Endothelial cell (in vitro differentiated cells): ENCODE measurements at places on chromosomes 4 and X.

- DNase-seq: no peak
Observed at GRCh38 chr4:25878676-25879075, 15.9 kb upstream of the SEL1L3 start.

GRCh38 chrX:150486011-150486410 lies 82.4 kb upstream of the MTM1 start:
- DNase-seq: peak; percentile 45

GRCh38 chrX:149908308-149908707 lies 21.1 kb upstream of the HSFX4 start:
- DNase-seq: no peak

- DNase-seq: peak; percentile 57
Observed at GRCh38 chrX:47361538-47362511, 8.6 kb upstream of the ZNF157 start.

DNA sequence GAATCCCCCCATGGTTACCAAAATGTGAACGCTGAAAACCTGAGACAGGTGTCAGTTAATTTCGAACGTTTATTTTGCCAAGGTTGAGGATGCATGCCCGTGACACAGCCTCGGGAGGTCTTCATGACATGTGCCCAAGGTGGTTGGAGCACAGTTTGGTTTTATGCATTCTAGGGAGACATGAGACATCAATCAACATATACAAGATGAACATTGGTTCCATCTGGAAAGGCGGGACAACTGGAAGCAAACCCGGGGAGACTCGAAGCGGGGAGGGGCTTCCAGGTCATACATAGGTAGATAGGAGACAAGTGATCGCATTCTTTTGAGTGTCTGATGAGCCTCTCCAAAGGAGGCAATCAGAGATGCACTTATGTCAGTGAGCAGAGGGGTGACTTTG lies 11.0 kb upstream of the SH3BP2 start:
- no peak for DNase-seq

DNA sequence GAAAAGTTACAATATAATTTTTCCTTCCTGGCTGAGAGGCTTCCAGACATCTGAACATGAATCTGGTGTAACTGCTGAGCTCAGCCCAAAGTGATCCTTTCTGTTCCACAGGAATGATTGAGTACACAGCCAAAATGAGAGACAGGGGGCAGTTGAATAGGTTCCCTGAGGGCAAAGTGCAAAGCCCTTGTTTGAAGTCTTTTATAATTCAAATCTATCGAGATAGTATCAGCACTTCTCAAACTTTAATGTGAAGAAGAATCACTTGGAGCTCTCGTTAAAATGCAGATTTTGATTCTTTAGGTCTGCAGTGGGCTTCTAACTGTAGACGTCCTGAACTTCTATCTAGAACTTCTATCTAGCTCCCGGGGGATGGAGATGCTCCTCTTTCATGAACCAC lies 54.4 kb upstream of the BMP2K start:
- no peak for DNase-seq

GRCh38 chr4:146255463-146255862 lies 41.1 kb downstream of the REELD1 start:
- DNase-seq: no peak

DNA sequence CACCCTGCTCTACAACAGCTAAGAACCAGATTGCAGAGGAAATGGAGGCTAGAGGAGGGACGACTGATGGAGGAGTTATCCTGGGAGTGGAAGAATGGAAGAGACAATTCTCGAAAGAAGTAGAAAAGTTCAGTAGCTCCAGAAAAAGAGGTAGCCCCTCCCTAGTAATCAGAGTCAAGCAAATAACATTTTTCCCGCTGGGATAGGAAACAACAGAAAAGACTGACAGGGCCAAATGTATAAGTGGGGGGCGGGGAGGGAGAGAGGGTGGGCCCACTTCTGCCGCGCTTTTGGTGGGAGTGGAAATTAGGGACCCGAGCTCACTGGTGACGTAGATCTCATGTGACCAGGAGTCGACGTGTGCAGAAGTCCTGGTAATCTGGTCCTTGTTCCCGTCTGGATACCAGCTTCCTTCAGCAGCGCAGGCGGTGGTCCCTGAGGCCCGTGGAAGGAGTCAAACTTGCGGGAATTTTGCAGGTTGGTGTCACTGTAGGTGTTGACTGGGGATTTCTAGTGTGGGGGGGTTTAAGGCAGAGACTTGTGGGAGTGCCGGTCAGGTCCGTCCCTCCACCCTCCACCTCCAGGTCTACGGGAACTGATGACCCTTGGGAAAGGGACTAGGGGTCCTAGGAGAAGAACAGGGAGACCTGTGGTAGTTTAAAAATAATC lies at the start of gene TCEAL9:
TSS of gene TCEAL9 (plus strand) at position 377 of the 669 bp plus-strand sequence. CDS start 1,179 bp downstream, outside the sequence.
- DNase-seq: peak; percentile 38

- DNase-seq: no peak
Observed at GRCh38 chr4:113560579-113560978, 201.0 kb downstream of the CAMK2D start.

GRCh38 chrX:9196961-9197640 lies 163.2 kb upstream of the FAM9B start:
- no peak for DNase-seq

DNA sequence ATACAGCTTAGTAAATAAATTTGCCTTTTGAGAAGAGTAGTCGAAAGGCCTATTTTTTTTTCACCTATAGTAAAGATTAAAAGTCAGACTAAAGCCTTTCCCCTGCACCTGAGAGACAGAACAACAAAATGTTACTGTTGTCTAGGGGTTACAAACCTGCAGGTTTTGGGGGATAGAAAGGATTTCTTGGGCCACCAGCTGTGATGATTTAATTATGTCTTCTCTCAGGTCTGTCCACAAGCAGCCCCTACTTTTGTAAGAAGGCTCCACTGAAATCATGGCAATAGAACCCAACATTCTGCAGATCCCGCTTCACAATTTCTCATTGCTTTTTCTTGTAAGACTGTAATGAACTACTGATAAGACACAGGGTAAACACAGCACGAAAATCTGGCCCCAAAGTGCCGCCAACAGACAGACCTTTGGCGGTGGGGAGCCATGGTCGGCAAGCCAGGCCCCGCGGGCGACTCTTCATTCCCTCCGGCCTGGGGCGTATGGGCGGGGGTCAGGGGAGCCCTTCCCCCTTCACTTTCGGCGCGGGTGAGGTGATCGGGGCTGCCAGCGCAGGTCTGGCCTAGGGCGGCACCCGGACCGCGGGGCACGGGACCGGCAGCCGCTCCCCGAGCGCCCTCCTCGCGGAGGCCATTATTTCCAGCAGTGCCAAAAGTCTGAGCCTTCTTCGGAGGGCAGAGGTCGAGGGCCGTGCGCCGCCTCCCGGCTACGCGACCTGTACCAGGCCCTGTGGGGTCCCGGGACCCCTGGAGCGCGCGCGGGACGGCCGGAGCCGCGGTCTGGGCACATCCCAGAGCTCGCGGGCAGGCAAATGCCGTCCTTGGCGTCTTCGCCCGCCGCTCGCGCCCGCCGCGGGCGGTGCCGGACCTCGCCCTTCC lies 812 bp upstream of the KDM6A start:
- DNase-seq: peak; percentile 45

DNA sequence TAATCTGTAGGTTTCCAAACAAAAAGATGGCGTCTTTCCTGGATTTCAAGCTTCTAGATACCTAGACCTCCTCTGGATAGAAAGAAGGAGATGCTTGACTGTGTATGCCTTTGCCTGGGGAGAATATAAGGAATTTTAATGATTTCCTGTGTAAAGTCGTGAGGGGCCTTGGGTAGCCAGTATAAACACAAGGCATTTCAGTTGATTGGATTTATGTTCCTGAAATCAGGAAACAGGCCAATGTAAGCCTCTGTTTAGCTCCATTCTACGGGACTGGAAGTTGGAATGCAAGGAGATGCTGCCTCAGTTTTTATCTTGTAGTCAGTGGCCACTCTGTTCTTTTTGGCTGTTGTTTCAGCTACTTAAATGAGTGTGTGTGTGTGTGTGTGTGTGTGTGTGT lies 137.2 kb downstream of the GUCY2F start:
- no peak for DNase-seq

DNA sequence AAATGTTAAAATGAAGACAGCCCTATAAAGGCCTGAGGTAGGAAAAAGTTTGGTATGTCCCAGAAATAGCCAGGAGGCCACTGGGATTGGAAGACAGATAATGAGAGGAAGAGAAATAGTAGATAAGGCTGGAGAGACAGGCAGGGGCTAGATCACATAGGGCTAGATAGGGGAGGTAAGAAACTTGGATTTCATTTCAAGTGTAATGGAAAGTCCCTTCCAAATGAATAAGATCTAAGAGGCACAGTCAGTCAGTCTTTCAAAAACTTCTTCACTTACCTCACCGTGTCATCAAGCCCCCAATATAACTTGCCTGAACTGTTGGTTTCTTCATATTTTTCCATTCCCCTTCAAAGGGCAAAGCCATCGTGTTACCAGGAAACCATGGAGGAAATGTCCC lies 121.8 kb downstream of the SPCS3 start:
- no peak for DNase-seq

DNA sequence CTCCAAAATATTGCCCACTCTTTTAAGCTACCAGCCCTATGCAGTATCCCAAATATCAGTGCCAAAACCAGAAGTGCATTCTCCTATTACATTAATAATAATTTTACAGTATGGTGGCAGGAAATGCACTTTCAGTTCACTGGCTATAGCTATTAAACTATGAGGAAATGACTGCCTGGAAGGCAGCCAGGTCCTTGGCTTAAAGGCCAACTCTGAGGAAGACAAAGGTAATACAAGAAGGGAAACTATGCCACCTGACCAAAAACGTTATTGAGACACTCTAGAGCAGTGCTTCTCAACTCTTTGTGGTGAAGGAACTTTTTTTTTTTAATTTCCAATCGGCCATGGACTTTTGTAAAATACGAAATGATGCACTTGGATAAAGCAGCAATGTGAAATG lies 133.6 kb upstream of the VAMP7 start:
- no peak for DNase-seq

- no peak for DNase-seq
Observed at GRCh38 chr4:111773858-111774257, 371.4 kb upstream of the FAM241A start.

- DNase-seq: no peak
Observed at GRCh38 chr4:41485041-41485440, 52.9 kb upstream of the LIMCH1 start.

- no peak for DNase-seq
Observed at GRCh38 chrX:6293716-6294115, 65.0 kb upstream of the NLGN4X start.

DNA sequence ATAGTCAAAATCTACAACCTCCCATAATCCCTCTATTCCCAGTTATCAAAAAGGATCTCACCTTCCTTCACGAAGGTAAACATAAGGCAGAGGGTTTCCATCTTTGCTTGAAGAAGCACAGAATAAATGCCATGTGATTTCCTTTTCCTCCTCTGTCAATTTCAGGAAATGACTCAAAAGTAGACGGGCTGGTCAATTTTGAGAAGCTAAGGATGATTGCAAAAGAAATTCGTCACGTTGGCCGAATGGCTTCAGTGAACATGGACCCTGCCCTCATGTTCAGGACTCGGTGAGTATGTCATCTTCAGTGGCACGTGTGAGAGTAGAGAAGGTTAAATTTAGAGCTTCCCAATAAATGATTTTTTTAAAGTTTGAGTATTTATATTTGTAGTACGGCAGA lies 240.2 kb downstream of the RAPGEF2 start:
- no peak for DNase-seq

DNA sequence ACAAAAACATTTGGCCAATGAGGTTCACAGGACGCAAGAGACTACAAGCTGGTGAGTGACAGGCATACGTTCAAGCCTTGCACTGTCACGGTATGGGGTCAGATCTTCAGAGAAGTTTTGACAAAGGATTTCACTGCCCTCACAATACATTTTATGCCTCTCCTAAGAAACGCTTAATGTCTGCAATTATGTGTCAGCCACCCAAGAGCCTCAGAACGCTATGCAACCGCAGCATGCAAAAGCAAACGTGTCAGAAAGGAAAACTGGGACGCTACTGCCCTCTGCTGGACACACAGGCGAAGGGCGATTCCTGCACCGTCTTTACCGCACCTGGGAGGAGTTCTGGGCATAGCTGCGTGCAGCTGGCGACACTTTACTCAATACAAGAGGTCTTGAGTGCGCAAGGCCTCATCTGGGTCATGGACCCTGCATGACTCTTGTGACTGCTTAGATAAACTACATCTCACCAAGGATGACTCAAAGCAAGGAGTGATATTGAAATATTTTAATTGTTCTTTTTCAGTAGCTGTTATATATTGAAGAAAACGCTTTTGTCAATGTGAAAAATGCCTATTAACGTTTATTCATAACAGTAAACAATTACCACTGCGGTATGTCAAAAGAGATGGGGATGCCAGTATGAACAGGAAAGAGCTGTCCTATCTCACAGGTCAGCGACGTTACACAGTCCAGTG lies 147.6 kb upstream of the FRG1 start:
- peak; percentile 79 for DNase-seq

DNA sequence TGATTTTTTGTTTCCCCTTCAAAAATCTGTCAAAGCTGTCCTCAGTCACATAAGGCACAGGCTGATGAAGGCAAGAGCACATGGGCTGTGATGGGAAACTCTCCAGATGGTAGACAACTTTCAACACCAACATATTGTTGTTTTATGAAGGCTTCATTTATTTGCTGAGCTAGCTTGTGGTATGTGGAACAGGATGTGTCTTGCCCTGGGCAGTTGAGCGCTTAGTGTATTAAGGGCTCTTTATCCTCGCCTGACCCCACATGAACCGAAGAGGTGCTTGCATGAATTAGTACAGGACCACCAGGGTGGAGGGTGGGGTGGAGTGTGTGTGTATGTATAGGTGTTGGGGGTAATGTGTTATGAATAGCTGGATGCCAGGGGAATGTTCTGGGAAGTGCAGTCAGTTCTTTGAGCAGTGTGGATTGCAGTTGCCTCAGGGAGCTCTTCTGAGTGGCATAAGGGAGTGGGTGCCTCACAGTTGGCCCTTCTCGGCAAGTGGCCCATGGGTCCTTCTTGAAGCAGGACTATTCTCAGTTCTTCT lies 103.1 kb downstream of the PHEX start:
- no peak for DNase-seq

DNA sequence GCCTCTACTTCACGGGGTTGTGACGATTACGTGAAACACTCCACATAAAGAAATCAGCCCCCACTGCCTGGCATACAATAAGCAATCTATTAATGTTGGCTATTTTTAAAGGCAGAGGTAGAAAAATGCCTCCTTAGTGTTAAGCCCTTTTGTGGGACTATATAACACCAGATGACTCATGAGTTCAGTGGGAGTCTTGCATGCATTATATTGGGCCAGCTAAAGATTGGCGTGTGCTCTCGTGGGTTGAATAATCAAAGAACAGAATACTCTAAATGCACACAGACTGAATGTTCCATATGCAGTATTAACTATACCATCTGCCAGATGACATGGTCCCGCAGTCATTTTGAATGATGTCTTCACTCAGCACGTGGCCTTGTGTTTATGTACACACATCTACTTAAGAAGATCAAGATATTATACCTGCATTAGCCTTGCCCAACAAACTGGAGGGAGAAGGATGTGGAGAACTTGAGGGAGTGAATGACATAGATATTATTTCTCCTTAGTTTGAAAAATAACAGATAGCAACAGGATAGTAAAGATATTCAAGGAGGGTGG lies 85.0 kb upstream of the MYOZ2 start:
- no peak for DNase-seq
